Foreskin keratinocyte (primary cell): ENCODE measurements at places on chromosomes 16 and 17. TPM values are rescaled to one million over a fixed set of nuclear protein-coding genes. Genes with fewer than 3 reads are reported as not detected.

The CACNG5 gene
- total RNA-seq, result not detected in 2 replicates

The CCL16 gene
- not detected in 2 replicates for total RNA-seq

The TMEM114 gene
- total RNA-seq, result not detected in 2 replicates

The LGALS9B gene
- total RNA-seq, result 11.6 and 14.5 TPM in 2 replicates

The FOXC2 gene
- total RNA-seq, result not detected in 2 replicates

The PRM1 gene
- not detected in 2 replicates for total RNA-seq

The RUNDC3A gene
- total RNA-seq, result 0.14 and 0.18 TPM in 2 replicates

The OR4D1 gene
- not detected in 2 replicates for total RNA-seq

The CHST6 gene
- 1.4 and 1.5 TPM in 2 replicates for total RNA-seq

The ASGR2 gene
- total RNA-seq, result not detected in 2 replicates

The KRTAP1-3 gene
- total RNA-seq, result not detected in 2 replicates

The MRPL45 gene
- total RNA-seq, result 38.5 and 38.6 TPM in 2 replicates

The SLC16A11 gene
- 0.21 and 0.24 TPM in 2 replicates for total RNA-seq

The PRAC2 gene
- not detected in 2 replicates for total RNA-seq

The MRPL27 gene
- total RNA-seq, result 116 and 123 TPM in 2 replicates

The XAF1 gene
- 27.4 and 47.3 TPM in 2 replicates for total RNA-seq

The NOD2 gene
- total RNA-seq, result 0.92 and 1.1 TPM in 2 replicates

The FSCN2 gene
- total RNA-seq, result not detected in 2 replicates

The TRIM65 gene
- total RNA-seq, result 17.6 and 20.9 TPM in 2 replicates

The MT1A gene
- not detected in 2 replicates for total RNA-seq

The BEAN1 gene
- 0.10 and 0.14 TPM in 2 replicates for total RNA-seq

The GPR179 gene
- total RNA-seq, result not detected in 2 replicates

The ATP2A1 gene
- total RNA-seq, result 0.21 and 0.24 TPM in 2 replicates

The CTRB2 gene
- not detected in 2 replicates for total RNA-seq

The RAB34 gene
- 160 and 161 TPM in 2 replicates for total RNA-seq

The EFNB3 gene
- 4.2 and 5.3 TPM in 2 replicates for total RNA-seq

The PIK3R5 gene
- not detected in 2 replicates for total RNA-seq

The MYL4 gene
- not detected in 2 replicates for total RNA-seq

The CCL11 gene
- not detected in 2 replicates for total RNA-seq
